ENCODE measurements at places on chromosomes 2 and 18. TPM values are rescaled to one million over a fixed set of nuclear protein-coding genes. Genes with fewer than 3 reads are reported as not detected.

DNA sequence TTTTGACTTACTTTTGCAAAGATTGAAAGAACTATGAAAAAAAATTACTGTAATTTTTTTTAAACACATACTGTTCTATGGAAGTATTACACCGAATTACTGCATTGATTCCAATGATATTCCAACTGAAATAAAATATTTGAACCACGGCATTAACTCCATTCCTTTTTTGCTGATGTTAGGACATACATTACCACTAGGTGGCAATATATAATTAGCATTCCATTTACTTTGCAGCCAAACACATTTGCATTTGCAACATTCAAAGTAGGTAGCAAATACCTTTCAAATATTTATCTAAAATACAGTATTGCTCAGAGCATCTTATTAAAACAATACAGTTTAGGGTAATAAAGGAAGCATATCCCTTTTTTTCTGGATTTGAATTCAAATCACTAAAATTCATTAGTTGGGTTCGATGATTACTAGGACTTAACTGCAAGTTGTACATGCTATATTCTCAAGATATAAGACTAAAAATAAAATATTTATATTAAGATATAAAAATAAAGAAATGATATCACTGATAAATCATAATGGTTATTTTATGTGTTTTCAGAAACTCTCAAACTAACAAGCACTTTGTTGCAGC, 31.3 kb downstream of the LANCL1 start:
- DNase-seq: peak; percentile 23

ARHGEF4 gene
- 5.8 TPM for polyA plus RNA-seq

- no peak for DNase-seq
Observed at GRCh38 chr2:166519391-166519962, 25.4 kb upstream of the SCN7A start.

DNPEP gene
- polyA plus RNA-seq: 82.9 TPM

- DNase-seq: no peak
Observed at GRCh38 chr2:181770150-181770549, 89.8 kb upstream of the NEUROD1 start.

LYG2 gene
- not detected for polyA plus RNA-seq

DNA sequence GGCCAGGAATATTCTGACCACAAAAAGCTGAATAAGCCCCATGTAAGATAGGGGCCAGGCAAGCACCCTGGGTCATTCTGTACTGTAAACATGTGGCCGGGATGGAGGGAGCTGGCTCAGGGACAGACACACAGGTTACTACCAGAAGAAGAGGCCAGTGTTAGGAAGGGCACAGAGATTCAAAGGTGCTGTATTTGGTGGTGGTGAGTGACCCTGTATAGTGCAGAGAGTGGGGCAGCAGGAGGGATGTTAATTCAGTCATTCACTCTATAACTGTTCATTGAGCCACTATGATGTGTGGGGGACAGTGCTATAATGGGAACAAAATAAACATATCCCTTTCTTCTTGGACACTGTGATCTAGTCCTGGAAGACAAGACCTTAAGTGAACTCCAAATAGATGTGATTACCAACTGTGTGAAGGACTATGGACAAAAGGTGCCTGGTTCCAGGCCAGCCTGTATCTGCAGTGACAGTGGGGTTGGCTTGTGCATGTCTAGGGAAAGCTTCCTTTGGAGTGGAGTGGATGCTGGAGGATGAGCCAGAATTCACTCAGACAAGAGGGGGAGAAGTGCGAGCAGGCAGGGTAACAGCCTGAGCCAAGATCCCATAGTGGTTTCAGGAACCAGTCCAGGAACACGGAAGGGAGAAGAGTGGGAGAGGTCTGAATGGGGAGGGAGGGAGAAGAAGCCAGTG, 8.3 kb downstream of the MOCOS start:
- DNase-seq: no peak

DNA sequence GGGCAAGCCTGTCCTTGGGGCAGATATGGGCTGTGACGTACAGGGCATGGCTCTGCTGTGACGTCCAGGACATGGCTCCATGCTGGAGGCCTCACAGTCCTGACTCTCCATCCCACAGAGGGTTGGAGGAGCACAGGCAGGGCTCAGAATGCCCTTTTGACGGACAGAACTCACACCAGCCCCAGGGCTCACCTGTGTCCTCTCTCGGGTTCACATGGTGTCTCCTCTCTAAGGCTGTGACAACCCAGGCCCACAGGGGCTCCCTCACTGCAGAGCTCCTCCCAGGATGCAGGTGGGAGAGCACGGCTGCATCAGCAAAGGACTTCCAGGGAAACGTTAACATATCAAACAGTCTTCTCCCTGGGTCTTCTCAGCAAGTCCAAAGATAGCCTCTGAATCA, 133.8 kb downstream of the EIPR1 start:
- no peak for DNase-seq

DNA sequence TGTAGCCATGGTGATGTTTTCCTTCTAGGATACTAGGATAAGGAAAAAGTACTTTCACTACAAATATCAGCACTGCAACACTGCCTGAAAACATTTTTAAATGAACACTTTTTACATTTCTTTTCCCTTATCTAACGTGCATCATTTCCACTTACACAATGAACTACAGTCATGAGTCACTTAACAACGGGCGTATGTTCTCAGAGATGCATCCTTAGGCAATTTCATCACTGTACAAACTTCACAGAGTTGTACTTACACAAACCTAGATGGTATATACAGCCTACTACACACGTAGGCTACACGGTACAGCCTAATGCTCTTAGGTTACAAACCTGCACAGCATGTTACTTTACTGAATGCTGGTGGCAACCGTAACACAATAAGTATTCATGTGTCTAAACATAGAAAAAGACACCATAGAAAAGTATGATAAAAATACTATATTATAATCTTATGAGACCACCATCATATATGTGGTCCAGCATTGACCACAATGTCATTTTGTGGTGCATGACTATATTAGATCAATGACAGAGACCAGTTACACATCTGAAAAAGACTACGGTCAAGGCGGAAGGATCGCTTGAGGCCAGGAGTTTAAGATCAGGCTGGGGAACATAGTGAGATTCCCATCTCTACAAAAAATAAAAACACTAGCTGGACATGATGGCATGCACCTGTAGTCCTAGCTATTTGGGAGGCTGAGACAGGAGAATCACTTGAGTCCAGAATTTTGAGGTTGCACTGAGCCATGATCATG, 39.8 kb downstream of the WDR33 start:
- DNase-seq: no peak

DNA sequence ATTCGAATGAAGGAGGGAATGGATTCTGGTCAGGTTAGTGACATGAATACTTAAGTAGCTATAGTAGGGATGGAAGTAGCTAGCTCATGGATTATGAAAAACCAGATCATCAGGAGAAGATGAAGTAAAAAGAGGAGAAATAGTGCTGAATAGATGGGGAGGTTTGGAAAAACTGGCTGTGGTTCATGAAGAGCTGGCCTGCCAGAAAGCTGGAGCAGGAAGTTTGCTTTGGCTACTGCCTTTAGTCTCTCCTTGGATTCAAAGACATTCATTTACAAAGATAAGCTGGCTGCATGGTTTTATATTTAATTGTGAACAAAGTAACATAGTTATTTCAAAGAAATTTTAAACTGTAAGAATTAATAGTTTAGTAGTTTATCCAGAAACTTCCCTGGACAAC, 567.0 kb downstream of the RIT2 start:
- peak; percentile 15 for DNase-seq

DNA sequence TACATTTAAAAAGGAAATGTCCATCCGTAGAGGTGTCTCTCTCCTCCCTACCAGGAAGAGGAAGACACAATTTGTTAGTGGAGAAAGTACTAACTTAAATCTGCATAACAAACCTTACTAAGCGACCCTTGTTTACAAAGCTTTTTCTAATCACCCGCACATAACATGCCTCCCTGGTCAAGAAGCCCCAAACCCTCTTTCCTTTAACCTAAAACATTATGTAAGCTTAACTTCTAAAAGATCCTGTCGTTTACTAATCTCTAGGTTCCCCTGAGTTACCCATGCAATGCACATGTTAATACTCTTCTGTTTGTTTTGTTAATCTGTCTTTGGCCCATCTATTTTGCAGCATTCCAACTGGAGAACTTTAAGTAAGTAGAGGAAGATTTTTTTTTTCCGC, 630.3 kb upstream of the NRXN1 start:
- DNase-seq: no peak

DNA sequence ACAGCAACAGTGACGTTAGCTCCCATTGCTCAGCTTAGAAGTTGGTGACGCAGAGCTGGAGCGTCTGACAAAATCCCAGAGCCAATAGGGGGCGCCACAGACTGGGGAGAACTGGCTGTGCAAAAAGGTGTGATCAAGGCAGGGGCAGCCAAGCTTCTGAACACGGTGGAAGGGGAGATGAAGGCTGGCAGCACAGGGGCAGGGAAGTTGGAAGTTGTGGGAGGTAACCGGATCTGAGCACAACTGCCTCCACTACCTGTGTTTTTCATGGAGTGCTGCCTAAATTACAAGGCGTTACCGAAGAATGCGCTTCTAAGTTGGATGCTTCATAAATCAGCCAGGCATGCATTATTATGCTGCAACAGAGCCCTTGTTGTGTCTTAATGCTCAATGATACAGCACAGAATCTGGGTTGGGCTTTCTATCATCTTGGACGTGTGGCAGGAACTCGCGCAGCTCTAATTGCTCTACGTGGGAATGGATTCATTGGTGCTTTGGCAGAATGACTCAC, 370.0 kb downstream of the SLC4A3 start:
- DNase-seq: peak; percentile 28

VWA3B gene
- polyA plus RNA-seq: 3.5 TPM

DNA sequence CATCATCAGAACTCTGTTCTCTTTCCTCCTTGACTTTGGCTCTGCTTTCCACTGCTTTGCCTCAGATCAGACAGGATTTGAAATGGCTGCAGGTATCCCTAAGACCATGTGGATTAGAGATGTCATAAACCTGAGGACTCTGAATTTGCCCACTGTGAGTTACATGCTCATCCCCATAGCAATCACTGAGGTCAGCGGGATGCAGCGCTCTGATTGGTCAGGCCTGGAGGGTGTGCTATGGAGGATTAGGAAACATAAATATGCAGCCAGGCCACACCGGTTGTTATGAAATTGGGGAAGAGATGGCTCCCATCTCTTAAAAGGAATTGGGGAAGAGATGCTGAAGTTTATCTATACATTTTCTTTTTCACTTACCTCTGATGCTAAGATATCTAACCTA, 73.7 kb upstream of the DNAJC10 start:
- peak; percentile 30 for DNase-seq

DNA sequence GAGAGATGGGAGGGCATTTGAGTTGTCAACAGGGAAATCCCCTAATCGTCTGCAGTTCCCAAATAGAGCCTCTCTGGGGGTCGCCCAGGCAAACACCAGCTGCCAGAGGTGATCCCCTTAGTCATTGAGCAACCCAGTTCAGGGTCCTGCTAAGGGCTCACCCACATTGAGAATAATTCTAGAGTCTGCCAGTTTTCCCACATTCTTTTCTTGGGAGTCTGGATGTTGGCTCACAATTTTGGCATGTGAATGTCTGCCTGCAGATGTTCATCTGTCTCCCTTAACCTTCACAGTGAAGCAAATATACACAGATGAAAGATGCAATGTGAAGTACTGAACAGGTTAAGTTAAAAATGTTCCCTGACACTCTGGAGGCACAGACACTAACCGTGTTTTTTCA, 11.4 kb upstream of the SMIM21 start:
- DNase-seq: no peak

DNA sequence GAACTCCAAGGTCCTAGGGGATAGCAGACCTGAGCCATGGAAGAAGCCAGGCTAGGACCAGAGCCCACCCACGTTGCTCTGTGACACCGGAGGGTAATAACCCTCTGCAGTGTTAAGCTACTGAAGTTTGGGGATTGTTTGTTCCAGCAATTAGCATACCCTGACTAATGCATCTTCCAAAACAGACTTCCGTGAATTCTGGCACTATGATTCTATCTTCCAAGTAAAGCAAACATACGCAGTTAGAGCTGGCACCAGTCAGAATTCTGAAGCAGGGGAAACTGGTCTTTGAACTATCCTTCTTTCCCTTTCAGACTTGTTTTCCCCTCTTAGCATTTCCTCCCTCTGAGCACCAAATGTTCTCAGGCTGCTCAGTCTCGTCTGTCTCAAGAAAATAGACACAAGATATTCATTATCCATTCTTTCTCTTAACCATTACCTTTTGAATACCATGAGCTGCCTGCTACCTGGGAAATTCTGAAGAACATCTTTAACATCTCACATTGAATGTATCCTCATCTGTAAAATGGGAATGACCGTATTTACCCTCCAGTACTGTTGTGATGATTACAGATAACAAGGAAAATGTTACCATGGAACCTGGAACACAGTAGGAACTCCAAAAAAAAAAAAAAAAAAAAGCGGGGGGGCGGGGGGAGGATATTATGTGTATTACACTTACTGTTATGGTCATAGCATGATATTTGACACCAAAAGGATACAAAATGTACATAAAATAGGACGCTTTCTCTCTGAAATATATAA, 108.2 kb downstream of the TCF4 start:
- no peak for DNase-seq

DNA sequence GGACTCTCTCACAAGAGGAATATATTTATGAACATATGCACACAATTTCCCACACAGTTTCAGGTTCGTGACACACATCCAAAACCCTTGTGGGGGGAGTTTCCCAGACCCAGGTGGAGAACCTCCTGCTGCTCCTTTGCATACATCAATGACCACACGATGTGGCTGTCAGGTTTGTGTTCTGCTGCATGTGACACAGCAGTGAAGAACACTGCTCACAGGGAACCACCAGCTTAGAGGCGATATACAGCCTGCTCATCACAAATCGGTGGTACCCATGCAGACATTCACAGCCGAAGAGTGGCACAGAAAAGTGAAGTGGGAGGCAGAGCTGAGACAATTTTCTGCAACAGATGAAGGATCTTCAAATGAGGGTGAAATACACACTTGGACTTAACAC, 175.6 kb upstream of the ZFP36L2 start:
- DNase-seq: no peak

GRCh38 chr2:190451561-190452176, 43.5 kb downstream of the MFSD6 start:
- DNase-seq: no peak

GRCh38 chr2:50347358-50348044, 684.4 kb downstream of the NRXN1 start:
- DNase-seq: peak; percentile 23

DNA sequence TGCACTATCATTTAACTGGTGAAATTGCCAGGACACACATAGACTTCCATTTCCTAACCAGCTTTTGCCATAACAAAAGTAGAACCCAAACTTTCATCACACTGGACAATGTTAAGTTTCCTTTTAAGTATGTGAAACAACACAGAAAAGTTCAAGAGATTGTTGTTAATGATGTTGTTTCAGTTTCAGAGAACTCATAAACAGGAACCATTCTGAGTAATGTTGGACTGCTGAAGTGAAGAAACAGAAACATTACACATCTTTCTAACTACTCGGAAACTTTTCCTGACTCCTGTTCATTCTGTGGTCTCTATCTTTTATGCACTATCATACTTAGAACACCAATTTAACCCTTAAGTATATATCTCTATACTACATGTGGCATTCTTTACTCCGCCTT, 179.2 kb downstream of the RIT2 start:
- DNase-seq: no peak

DNA sequence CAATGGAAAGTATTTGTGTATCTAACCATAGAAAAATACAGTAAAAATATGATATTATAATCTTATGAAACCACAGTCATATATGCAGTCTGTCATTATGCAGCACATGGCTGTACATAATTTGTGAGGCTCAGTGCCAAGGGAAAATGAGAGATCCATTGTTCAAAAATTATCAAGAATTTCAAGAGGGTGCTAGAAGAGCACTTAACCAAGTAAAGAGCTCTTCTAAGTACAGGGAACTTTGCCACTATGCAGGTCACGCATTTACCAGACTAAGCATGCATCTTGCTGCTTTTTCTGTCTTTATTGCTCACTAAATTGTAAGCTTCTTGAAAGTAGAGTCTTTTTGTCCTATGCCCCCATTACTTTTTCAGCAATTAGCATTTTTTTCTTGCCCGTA, 438.0 kb downstream of the LRP1B start:
- peak; percentile 76 for DNase-seq

Data from lung (tissue), 17 donors.